ENCODE measurements at places on chromosomes 13 and 19.

DNA sequence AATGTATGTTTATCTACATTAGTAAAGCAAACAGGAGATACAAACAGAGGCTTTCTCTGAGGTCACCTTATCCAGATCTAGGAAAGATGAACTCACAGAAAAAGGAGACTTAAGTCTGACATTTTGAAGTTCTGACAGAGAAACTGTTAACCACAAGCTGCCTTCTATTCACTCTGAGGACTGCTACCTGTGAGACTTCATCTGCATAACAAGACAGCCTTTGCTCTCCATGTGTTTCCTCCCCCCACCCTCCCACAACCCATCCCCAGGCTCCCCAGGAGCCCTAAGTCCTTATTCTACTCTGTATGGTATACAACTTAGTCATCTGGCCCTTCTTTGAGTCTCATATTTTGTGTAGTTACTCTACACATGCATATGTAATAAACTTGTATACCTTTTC is 699.0 kb downstream of the FGF9 start:
- ATAC-seq, result no peak

DNA sequence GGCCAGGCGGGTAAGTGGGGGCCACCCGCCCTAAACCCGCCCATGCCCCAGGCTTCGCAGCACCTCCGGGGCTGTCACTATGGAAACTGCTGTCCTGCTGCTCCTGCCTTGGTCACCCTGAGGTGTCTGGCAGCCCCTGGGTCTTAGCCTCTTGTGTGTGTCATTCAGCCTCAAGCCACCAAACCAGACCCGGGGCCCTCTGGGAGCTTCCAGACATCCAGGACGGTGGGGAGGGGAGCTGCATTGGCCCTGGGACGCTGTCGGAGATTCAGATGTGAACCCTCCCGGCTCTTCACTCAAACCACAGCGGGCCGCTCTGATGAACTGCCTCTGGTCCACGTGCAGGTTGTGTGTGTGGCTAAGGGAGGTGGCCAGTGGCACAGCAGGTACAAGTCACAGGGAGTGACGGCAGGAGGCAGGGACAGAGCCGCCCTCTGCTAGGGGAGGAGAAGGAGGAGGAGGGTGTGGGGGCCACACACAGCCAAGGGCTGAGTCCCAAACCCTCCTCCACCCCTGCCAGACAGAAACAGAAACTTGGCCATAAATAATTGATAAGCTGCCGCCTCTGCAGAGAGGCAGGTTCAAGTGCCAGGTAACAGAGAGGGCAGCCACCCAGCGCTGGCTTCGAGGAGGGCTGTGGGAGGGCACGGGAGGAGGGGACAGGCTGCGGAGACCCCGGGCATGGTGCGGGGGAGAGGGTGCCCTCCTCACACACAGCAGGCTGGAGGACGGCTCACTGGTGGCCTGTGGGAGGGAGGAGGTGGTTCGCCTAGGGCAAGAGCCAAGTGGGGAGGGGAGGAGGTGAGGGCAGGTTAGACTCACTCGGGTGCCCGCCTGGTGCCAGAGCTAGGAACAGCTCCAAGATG is 8.0 kb downstream of the NANOS3 start:
- ATAC-seq, result no peak

DNA sequence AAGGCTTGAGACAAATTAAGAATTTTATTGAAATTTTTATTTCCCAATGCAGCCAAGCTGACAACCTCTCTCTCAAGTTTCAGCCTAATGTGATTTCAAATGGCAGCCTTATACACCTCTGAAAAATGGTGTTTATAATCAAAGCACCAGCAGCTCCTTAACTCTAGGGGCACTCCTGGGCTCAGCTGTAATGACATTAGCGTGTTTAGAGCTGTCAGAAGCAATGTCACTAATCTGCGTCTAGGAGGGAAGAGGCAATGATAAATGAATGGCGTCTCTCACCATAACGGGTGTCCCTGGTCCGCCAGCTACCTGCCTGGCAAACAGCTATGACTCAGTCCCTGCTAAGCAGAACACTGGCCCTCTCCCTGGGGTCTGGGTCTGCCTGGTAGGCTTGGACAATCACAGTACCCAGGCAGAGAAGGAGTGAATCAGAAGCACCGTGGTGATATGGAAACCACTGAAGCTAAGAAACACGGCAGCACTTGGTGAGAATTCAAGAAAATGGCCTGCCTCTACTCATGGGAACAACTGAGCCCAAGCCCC is 131.8 kb upstream of the VSTM2B start:
- ATAC-seq, result no peak

- no peak for ATAC-seq
Observed at GRCh38 chr13:76331943-76332712, 554.1 kb downstream of the KCTD12 start.

DNA sequence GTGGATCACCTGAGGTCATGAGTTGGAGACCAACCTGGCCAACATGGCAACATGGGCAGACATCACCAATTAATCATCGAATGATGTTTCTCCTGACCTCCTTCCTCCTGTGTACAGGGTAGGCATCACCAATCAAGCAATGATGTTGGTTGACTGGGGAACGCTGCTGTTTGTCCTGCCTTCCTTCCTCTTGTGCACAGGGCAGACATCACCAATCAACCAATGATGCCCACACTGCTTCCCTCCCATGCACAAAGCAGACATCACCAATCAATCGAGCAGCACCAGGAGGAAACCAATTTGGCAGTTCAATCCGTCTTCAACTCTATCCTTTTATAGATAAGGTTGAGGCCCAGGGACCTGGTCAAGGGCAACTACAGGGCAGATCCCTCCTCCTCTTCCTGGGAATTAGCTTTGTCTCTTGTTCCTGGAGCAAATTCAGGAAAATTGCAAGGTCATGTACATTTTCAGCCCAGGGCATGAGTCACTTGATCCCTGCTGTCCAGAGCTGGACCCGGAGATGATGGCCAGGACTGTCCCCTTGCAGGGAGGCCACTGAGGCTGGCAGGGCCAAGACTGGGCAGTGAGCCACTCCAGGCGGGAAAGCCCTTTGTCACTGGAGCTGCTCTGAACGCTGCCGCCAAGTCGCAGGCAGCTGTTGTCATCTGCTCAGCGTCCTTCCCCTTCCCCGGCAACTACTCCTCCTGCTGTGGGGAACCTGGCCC is 5.3 kb upstream of the CSNK1G2 start:
- no peak for ATAC-seq

- ATAC-seq, result no peak
Observed at GRCh38 chr13:36088001-36088400, 43.2 kb downstream of the DCLK1 start.

GRCh38 chr19:46746281-46747057 is at the start of gene STRN4:
TSS of gene STRN4 (minus strand) at chr19:46746450. CDS start at chr19:46746430, 20 bp downstream.
- peak; percentile 80 for ATAC-seq

- no peak for ATAC-seq
Observed at GRCh38 chr13:49711218-49711863, 20.1 kb upstream of the EBPL start.

DNA sequence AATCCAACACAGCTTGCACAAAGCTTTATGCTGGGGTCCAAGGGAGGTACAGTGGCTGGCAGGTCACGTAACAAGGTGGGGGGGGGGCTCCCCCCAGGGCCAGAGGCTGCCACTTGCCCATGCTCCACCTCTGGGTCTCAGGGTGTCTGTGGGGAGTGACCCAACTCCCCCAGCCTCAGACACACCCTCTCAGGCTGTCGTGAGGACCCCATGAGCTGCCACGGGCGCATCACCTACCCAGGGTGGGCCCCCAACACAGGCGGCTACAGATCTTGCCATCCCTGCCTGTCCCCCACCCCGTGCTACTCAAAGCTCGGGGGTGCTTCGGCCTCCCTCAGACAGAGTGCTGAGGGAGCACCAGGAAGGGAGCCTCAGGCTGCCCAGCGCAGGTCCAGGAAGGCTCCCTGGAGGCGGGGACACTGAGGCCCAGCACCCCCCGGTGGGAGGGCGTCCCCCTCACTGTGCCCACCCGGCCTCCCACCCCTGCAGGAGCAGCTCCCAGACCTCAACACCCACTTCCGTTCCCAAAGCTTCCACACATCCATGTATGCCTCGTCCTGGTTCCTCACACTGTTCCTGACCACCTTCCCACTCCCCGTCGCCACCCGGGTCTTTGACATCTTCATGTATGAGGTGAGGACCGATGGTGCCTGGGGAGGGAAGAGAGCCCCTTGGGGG is 21.1 kb downstream of the EVI5L start:
- no peak for ATAC-seq

- no peak for ATAC-seq
Observed at GRCh38 chr19:8046569-8047165, 5.9 kb upstream of the CCL25 start.

- no peak for ATAC-seq
Observed at GRCh38 chr19:3784607-3785450, 1.4 kb downstream of the MATK start.

DNA sequence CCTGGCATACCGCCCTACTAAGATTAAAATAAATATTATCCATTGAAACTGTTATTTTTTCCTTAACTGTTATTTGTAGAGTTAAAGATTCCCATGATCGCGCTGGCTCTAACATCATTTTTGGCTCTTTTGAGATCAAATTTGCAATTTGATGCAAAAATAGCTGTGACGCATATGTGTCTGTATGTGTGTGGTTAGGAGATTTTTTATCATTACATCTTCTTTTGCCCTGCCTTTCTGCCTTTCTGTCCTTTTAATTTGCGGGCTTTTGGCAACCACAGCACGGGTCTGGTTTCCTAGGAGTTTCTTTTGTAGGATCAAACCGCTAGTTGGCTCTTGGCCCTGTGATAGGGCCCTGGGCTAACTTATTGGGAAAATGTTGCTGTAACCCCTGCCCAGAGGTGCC is 37.3 kb upstream of the ALOX5AP start:
- ATAC-seq, result no peak

DNA sequence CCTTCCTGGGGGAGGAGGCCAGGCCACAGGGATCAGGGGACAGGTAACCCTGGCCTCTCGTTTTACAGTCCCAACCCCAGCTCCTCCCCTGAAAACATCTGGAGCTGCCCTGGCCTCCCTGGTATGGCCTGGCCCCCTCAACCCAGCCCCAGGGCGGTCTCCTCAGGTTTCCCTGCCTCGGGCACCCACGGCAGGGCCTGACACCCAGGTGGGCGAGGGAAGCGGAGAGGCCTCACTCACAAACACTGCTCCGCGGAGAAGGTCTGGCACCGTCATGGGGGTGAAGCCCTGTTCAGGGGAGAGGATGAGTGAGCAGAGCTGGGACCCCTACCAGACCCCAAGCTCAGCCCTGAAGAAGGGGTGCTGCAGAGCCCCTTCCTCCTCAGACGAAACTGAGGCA is 6.5 kb upstream of the CCER2 start:
- ATAC-seq, result no peak

GRCh38 chr19:45442778-45443461 is 19.2 kb upstream of the ERCC1 start:
- no peak for ATAC-seq

DNA sequence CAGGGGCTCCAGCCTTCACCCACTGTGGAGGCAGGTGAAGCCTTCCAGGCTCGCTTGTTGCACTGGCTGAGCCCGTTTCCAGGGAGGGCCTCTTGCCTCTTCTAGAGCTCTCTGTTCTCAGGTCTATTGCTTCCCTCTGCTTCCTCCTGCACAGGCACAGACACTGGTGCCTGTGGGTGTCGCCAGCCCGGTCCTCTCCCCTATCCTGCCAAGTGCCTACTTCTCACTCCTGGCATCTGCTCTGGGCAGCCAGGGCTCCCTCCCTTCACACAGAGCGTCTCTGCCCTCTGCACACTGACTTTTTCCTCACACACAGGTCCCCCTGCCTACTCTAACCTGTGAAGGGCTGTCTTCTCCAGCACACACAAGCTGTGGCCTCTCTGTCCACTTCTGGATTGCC is 60.3 kb downstream of the SLC7A9 start:
- peak; percentile 32 for ATAC-seq

DNA sequence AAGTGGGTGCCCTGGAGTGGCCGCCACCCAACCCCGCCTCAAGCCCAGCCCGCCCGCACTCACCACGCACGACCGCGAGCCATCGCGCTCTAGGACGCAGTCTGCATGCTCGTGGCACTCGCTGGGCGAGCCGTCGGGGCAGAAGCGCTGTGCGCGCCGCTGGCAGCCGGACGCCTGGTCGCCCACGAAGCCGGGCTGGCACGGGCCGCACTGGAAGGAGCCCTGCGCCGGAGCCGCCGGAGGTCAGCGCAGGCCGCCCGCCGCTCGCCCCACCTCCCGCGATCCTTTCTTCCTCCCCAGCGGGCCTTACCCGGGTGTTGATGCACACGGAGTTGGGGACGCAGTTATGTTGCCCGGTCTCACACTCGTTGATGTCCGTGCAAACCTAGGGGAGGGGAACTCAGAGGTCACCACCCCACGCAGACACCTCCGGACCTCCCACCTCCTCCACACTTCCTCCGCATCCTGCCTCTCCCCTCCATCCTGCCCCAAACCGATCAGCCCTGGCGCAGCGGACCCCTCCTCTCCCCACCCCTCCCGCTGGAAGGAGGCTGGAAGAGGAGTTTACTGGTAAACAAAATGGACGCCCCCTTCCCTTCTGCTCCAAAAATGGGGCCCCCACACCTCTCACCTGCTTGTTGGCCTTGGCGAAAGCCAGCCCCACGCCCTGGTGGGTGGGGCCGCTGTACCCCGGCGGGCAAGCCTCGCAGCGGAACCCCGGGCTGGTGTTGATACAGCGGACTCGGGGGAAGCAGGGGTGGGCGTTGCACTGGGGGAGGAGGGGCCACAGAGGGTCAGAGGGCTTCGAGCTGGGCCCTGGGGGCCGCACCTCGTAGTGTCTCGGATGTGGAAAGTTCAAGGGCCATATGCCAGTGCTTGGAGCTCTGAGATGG is 2.3 kb downstream of the COMP start:
- no peak for ATAC-seq

GRCh38 chr13:23748109-23748990 is 140.8 kb downstream of the MIPEP start:
- ATAC-seq, result no peak

GRCh38 chr13:41916173-41916954 is 44.5 kb downstream of the VWA8 start:
- peak; percentile 90 for ATAC-seq

DNA sequence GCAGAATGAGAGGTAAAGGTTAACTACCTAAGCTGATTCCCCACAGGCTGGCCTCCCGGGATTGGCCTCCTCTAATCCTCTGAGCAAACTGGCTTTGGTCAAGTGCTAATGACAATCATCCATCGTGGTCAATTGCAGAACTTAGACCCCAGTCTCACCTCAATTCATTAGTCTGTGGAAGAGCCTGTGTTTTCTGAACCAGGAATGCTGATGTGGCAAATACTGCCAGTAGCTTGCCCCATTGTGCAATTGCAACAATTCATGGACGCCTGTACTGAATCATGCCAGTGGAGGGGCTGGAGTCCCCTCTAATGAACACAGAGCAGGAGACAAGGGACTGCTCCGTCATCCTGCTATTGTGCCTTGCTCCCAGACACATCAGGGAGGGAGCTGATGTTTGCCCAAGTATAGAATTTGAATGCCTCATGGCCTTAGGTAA is 1256.5 kb downstream of the EFNB2 start:
- ATAC-seq, result no peak

DNA sequence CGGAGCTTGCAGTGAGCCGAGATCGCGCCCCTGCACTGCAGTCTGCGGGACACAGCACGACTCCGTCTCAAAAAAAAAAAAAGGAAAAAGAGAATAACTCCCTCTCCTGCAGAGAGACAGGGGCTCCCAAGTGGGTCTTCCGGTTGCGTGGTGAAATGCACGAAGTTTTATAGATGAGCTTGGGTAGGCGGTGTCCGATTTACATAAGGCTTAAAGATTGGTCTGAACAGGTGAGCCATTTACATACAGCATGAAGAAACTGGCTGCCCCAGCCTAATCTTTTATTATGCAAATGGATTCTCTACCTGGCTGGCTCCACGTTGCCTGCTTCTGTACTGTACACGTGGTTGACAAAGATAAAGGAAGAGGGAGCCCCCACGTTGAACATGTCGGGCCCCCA is 19.5 kb downstream of the ADGRE2 start:
- ATAC-seq, result no peak

- no peak for ATAC-seq
Observed at GRCh38 chr13:99254830-99255229, 3.3 kb downstream of the GPR18 start.

Data from stimulated activated memory B cell treated with anti-CD40 and anti-IgM and Interleukin-4, amounts not matched to agents 10 μg/mL and 1 μg/mL and 100 μg/mL, for 72 hours (primary cell).